ENCODE measurements at places on chromosomes 13 and 19.

DNA sequence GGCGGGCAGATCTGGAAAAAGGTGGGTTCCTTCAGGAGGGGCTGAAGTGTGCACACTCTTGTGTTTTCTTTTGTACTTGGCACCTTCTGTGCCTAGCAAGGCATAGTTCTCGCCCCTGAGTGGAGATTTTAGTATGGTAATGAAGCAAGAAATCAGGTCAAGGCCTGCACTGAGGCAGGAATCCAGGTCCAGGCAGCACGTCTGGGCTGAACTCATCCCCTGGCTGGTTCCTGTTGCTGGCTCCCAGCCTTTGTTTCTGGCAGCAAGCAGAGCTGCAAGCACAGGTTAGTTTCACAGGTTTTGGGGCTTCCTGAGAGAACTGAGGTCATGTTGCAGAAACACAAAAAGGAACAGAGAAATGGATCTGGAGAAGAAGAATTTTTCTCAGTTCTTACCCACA is 21.2 kb downstream of the SIGLEC7 start:
- no peak for DNase-seq

GRCh38 chr13:96821381-96821780 is 172.9 kb downstream of the OXGR1 start:
- no peak for DNase-seq

- DNase-seq: peak; percentile 25
Measured at GRCh38 chr19:41795031-41795461, 1.3 kb upstream of the CEACAM3 start.

- no peak for DNase-seq
Measured at GRCh38 chr19:38723606-38723965, 20.7 kb downstream of the CAPN12 start.

DNA sequence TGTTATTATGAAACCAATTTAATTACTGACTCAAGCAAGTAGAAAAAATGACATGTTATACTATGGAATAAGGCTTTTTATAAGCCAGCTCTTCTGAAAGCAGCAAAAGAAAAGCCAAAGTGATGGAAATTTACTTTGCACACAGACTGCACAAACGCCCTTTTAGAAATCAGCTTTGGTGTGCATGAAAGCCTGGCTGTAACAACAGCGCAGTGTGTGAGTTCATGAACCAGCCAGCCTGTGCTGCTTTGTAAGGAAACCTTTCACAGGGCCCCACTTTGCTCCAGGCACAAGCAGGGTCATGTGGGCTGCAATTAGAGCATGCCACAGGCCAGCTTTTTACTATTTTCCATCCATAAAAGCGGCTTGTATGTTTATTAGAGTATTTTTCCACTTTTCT is 13.6 kb upstream of the IFT88 start:
- DNase-seq: peak; percentile 98

DNA sequence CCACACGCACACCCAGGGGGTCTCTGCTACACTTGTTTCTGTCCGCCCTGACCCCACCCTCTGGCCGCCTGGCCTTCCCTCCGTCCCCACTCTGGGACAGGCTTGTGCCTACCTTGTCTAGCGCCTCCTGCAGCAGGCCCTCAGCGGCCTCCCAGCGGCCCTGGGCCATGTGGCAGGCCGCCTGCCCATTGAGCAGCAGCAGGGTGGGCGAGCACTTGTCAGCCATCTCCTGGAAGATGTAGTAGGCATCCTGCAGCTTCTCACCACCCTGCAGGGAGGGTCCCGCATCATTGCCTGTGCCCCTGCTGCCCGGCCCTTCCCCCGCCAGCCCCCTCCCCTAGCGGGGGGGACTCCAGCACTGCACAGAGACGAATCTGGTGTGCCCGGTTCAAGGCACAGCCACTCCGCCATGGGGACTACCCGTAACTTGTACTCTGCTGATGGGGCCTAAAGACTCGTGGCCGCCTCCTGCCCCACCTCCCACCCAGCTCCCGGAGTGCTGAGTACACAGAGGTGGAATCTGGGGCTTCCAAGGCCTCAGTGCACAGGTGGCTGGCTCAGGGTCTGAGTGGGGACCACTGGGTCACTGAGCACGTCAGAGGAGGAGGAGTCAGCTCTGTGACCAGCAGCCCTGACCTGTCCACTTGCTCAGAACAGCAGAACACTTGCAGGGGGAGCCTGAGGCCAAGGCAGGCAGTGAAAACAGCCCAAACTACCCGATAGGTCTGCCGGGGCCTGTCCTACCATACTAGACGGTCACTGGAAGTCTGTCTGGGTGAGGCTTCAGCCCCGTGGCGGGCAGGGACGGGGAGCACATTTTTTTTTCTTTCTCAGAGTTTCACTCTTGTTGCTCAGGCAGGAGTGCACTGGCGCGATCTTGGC is 7.4 kb upstream of the CERS1 start:
- no peak for DNase-seq

DNA sequence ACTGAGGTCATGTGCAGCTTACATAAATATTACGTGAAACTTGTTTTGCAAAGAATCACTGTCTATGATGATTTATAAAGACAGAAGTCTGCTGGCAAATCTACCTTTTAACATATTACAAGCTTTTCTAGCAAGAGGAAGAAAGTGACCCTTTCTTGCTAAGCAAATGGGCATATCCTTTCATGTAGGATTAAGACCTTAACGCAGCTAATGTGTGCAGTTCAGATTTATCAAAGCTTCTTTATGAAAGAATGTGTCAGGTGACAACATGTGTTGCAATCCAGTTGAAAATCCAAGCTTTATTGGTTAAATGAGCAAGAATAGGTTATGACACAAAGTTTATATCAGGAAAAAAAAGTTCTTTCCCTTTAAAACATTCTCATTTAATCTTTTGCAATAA is 115.6 kb upstream of the NBEA start:
- DNase-seq: no peak

- no peak for DNase-seq
Measured at GRCh38 chr13:19089315-19089714, 92.3 kb downstream of the TUBA3C start.

- no peak for DNase-seq
Measured at GRCh38 chr13:110856942-110857835, 57.7 kb downstream of the ANKRD10 start.

DNA sequence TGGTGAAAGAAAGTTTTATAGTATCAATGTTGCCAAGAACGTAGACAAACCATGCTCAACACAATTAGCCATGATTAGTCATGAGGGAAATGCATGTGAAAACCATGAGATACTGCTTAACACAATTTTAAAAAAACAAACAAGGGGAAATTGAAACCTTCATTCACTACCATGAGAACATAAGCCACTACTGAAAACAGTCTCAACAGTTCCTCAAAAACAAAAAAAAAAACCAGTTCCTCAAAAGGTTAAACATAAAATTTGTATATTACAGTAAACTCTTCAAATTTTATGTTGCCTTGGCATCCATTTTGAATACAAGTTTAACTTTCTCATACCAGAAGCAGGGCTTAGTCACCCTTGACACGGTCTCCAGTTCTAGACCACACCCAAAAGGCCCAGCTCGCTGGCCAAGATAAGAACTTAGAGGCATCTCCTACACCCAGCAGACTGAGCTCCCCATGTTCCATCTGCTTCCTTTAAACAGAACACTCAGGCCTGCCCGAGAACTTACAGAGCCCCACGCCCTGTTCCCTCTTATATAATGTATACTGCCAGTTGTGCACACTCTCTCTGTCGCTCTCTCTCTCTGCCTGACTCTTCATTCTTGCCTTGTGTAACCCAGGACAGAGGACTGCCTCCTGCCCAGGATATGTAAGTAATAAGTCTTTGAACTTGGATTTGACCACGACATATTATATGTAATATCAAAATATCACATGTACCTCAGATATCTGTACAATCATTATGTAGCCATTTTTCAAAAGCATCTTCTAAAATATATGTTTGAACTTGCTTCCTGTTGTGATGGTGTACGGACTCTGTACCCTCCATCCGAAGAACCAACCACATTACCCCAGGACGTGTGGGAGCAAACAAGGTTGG is 67.4 kb downstream of the STK24 start:
- DNase-seq: peak; percentile 61

GRCh38 chr13:79194727-79195126 is 211.3 kb downstream of the RBM26 start:
- no peak for DNase-seq

DNA sequence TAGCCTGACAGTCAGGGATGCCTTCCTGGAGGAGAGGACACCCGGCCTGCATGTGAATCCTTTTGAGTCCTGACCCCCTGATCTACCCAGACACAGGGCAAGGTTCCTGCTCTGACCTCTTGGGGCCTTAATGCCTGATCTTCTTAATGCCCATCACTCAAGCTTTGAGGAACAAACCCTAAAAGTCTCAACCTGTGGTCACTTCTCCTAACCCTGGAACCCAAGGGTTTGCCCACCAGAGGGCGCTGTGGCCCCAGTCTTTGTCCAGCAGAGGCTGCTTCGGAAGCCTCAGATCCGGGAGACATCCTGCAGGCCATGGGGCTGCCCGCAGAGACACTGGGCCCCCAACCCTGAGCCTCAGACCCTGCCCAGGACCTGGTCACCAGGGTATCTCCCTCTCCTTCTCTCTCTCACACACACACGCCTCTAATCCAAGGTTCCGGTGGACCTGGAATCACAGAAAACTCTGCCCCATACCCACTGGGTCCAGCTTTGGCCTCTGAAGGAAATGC is 9.8 kb upstream of the DPF1 start:
- DNase-seq: peak; percentile 74

GRCh38 chr19:4500841-4501591 is 17.3 kb downstream of the PLIN4 start:
- no peak for DNase-seq

GRCh38 chr13:111111376-111111937 is 3.7 kb upstream of the ARHGEF7 start:
- no peak for DNase-seq

DNA sequence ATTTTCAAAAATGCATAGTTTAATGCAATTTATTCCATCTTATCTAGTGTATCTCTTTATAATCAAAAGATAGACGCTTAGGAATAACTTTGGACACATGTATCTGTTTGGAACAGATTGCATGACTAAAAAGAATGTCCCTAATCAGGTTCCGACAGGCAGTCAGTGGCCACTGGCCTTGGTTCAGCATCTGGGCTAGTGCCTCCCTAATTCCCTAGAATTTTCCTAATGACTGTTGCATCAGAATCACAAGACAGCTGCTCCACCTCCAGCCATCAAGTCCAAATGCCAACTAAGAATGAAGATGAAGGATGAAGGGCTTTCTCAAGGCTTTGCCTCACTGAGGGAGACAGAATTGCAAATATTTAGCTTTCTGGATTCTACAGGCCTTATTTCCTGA is 173.8 kb downstream of the EFNB2 start:
- no peak for DNase-seq

DNA sequence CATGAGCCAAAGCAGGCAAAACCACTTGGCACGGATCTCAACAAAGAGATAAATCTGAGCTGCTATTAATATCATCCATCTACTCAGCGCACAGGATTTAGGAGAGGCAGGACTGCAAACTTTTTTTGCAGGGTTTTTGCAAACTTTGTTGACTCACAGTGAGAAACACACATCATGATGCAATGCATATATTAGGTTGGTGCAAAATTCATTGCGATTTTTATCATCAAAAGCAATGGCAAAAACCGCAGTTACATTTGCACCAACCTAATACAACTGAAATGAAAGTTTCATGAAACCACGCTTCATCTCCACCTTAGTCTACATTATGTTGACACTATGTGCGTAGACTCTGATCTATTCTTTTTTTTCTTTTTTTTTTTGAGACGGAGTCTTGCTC is 4.5 kb upstream of the NOVA2 start:
- DNase-seq: no peak

DNA sequence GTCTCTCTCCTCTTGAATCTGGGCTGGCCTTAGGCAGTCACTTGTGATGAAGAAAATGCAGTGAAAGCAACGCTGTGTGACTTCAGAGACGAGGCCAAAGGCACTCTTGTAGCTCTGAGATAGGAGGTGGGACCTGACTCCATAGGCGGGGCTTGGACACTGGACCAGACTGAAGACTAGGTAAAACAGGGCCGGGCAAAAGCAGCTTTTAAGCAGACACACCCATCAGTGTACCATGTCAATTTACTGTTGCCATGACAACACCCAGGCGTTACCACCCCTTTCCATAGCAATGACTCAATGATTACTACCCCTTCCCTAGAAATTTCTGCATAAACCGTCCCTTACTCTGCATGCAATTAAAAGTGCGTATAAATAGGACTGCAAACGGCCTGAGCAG is 6.6 kb upstream of the EID2 start:
- no peak for DNase-seq

Measured in pons (tissue), 1 donor.